Panc1 (cell line): ENCODE measurements at places on chromosomes 12 and 14. TPM values are rescaled to one million over a fixed set of nuclear protein-coding genes. Genes with fewer than 3 reads are reported as not detected.

DNA sequence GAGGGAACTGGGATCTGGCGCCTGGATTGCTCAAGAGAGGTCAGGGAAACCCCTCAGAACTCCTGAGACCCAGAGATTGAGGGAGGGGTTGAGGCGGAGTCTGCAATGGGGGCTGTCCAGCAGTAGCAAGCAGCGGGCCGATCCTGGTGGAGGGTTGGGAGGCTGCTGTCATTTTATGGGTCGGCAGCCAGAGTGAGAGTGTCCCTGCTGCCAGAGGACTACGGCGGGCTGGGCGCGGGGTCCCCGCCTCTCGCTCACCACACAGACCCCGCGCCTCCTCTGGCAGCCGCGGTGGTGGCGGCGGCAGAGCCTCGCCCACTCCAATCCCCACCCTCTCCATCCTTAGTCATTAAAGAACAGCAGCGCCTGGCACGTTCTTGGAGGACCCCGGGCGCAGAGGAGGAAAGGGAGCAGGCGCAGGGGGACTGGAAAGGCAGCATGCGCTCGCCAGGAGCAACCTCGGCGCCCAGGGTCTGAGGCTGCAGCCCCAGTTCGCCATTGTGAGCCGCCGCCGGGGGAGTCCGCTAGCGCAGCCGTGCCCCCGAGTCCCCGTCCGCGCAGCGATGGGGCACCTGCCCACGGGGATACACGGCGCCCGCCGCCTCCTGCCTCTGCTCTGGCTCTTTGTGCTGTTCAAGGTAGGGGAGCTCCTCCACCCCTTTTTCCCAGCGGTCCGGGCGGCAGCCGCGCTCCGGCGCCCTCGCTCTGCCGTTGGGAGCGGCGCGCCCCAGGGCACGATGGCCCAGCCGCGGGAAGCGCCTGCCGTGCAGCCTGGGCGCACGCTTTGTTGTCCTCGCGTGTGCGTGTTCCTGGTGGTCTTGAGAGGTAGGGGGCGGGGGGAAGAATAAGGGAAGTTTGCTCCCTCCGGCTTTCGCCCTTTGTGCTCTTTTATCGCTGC lies at the start of gene PTPRO:
Gene PTPRO (plus strand): TSS at position 345 of the 898 bp plus-strand sequence.
- DNase-seq, result no peak
- peak within 1 kb of the TSS; percentile 36 for H3K4me3 ChIP-seq
- H3K27ac ChIP-seq, result no peak within 1 kb of the TSS
- no peaks in the 10 kb centered on the region for H3K36me3 ChIP-seq
- peaks cover 15% of the 10 kb centered on the region for H3K27me3 ChIP-seq
- H3K4me1 ChIP-seq, result no peaks in the 10 kb centered on the region

DNA sequence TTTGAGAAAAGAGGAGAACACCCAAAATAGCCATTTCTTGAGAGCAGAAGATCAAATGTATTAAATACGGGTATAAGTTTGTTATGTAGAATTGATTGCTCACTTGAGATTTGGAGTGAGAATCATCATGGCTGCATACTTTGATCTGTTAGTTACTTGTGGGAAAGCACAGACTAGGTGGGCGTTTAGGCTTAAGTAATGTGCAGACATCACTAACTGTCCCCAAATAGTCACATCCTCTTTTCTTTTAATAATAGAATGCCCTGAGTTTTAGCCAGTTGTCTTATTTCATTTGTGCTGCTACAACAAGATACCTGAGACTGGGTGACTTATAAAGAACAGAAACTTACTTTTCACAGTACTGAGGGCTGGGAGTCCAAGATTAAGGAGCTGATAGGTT lies 14.3 kb upstream of the GTF2A1 start:
- DNase-seq, result no peak
- H3K36me3 ChIP-seq, result no peaks in the 10 kb centered on the region
- no peaks in the 10 kb centered on the region for H3K4me1 ChIP-seq
- H3K4me3 ChIP-seq, result no peak overlapping the region
- no peaks in the 10 kb centered on the region for H3K27me3 ChIP-seq

CNIH1 gene
- 83.7 TPM for total RNA-seq

DNA sequence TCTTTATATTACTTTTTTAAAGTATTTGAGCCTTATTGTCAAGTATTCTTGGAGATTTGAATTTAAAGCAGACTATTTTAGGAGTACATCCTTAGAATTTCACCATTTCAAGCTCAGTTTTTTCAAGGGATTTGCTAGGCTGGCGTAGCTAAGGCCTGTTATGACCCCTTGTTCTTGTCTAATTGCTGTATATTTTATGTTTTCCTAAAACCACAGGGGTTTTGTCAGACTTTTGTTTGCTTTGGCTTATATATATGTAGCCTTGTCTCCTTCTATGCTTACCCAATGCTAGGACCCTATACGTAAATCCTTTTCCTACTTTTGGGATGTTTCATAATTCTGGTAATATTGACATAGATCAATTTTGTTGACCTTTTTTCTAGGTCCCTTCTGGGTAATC lies 147.0 kb upstream of the SYT10 start:
- H3K4me3 ChIP-seq, result no peak overlapping the region
- no peaks in the 10 kb centered on the region for H3K4me1 ChIP-seq
- no peak for DNase-seq
- H3K27ac ChIP-seq, result no peak overlapping the region
- H3K27me3 ChIP-seq, result no peaks in the 10 kb centered on the region

DNA sequence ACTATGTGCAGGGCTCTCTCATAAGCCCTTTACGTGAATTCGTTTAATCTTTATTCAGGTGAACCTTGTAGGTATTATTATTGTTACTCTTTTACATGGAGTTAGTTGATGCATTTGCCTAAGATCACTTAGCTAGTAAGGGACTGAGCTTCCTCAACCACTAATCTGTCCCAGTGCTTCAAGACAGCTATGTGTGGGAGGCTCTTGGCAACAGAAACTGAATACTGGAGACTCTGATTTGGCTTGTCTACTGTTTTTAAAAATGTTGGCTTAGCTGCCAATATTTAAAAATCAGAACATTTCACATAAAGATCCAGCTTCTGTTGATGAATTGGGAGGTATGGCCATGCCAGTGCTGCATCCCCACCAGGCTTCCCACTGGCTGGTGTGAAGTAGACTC lies 6.8 kb downstream of the KNTC1 start:
- no peak overlapping the region for H3K27ac ChIP-seq
- no peaks in the 10 kb centered on the region for H3K27me3 ChIP-seq
- no peak for DNase-seq
- H3K4me1 ChIP-seq, result no peaks in the 10 kb centered on the region

GRCh38 chr12:1330477-1330827 lies 263.9 kb downstream of the FBXL14 start:
- H3K27ac ChIP-seq, result no peak overlapping the region
- no peak overlapping the region for H3K4me3 ChIP-seq
- H3K4me1 ChIP-seq, result no peaks in the 10 kb centered on the region; the same call in 1 of the 2 replicates
- H3K36me3 ChIP-seq, result no peaks in the 10 kb centered on the region; the same call in 1 of the 2 replicates
- no peaks in the 10 kb centered on the region for H3K27me3 ChIP-seq

SMOC1 gene
- 0.46 TPM for total RNA-seq
